ENCODE measurements at places on chromosomes 16 and 17.

GRCh38 chr16:82488460-82488859, 138.3 kb upstream of the CDH13 start:
- DNase-seq: no peak

GRCh38 chr17:67679721-67680120, 38.0 kb upstream of the NOL11 start:
- DNase-seq: no peak

- DNase-seq: no peak
Measured at GRCh38 chr16:88375996-88376834, 6.5 kb upstream of the ZNF469 start.

- no peak for DNase-seq
Measured at GRCh38 chr17:80566054-80566400, 21.4 kb downstream of the RPTOR start.

GRCh38 chr17:49524473-49525359, 29.6 kb downstream of the NGFR start:
- no peak for DNase-seq

DNA sequence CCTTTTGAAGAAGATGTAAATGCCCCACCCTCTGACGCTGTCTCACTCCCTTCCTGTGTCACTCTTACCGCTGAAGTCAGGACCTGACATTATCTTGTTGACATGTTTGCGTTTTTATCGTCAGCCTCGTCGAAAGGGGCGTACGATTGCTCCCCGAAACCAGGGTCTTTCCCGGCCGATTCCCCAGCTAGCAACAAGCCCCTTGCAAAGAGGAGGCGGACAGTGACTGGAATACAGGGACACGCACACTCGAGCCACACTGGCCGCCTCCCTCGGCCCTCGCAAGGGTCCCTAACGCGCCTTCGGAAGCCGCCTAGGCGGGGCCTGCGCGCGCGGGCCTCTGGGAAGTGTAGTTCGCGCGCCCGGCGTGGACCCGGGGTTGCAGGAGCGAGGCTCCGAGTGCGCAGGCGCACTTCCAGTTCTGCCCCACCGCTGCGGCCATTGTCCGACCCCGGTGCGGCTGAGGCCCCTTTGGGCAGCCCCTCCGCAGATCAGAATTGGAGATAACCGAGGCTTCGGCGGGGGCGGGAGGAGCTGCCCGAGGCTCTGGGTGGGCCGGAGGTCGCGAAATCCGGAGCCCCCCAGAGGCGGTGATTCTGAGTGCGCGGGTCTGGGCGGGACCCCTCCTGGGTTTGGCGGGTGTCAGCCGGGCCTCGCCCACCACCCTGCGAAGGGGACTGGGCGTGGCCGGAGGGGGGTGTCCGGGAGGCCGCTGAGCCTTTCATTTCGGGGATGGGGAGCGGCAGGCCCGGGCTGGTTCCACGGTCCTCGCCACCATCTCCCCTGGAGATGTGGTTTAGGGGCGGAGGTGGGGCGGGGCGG, at the start of gene ZFP90:
Gene ZFP90, plus strand, starts transcription at position 412 of the 822 bp plus-strand sequence. CDS start 502 bp downstream, outside the sequence.
- DNase-seq: peak; percentile 75

DNA sequence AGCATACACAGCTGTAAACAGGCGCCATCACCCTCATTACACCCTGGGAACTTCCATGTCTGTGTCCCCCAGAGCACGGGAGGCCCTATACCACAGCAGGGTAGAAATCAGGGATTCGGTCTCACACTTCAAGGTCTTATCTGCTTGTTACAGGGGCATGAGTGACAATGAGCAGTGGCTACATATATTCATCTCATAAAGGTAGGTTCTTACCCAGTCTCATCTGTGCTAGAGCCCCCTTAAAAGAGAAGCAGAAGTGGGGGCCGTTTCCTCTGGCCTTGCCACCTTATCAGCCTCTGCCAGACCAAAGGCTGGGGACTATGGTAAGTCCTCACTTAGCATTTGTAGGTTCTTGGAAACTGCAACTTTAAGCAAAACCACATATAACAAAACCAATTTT, 46.5 kb downstream of the IRX5 start:
- no peak for DNase-seq

DNA sequence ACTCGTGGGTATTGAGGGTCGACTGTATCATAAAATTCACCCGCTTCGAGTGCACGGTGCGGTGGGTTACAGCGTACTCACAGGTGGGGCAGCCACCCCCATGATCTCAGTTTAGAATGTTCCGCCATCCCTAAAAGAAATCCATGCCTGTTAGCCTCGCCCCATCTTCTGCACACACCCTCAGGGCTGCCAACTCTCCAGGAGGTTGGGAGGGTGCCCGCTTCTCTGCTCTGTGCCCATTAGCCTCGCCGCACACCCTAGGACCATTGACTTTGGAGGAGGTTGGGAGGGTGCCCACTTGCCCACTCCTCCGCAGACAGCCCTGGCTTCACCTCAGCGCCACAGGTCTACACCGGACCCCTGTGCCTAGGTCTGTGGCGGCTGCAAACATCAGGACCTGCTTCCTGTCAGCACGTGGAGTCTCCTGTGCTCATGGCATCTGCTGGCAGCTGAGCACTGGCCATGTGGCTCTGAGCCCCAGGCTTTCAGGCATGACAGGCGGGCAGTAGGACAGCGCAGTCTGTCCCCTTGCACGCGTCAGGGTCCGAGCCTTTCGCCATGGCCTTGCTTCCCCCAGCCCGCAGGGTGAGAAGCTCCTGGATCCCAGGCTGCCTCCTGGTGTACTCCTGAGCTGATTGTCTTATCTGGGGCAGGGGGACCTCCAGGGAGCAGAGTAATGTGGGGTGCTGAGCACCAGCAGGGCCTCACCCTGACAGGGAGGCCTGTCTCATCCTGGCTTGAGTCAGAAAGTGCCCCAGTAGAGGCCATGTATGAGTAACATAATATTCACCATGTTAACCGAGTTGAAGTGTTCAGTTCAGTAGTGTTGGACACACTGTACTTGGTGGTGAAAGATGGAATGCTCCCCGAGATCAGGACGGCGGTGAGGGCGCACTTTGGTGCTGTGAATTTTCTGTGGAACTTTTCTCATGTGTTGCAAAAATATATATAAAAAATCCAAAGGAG, 21.9 kb downstream of the NME3 start:
- DNase-seq: no peak

- no peak for DNase-seq
Measured at GRCh38 chr16:81179219-81179618, 59.3 kb upstream of the BCO1 start.

DNA sequence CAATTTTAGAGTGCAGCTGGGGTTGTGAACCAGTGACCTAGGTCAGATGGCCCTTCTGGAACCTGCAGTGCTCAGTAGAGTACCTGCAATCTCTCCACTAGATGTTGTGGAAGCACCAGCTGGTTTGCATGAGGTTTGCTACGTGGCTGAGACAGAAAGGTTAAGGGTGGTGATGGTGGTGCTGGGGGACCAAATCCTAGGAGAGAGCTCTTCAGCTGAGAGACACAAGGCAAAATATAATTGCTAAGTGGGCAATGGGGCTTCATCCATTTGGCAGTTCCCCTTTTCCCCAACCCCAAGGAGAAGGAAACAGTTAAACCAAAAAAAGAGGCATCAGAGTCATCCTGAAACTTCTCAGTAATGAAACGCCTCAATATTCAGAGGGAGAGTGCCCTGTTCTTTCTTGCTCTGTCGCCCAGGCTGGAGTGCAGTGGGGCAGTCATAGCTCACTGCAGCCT, 13.9 kb downstream of the ITPRIPL2 start:
- no peak for DNase-seq

- no peak for DNase-seq
Measured at GRCh38 chr17:47995241-47995935, 24.5 kb downstream of the CDK5RAP3 start.

- DNase-seq: no peak
Measured at GRCh38 chr17:83135692-83136091, 56.3 kb downstream of the METRNL start.

- no peak for DNase-seq
Measured at GRCh38 chr16:83682116-83682867, 125.5 kb upstream of the HSBP1 start.

- DNase-seq: no peak
Measured at GRCh38 chr16:86925067-86925791, 346.9 kb downstream of the FOXL1 start.

DNA sequence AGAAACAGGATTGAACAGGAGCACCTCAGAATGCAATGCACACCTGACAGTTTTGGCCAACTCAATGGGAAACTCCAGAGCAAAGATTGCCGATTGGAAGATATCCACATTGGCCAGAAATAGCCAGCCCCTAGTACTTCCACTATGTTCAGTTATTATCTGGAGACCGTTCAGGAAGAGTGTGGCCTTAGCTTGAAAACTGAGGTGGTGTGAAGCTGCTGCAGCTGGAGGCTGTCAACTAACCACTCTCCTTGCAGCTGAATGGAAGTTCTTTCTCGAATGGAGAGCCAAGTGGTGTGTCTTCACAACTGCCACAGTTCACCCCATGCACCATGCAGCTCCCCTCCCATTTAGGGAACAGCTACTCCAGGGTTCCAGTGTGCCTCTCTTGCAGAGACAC, 61.9 kb upstream of the DHX40 start:
- DNase-seq: no peak

- no peak for DNase-seq
Measured at GRCh38 chr17:77124192-77124889, 16.4 kb upstream of the SEC14L1 start.

GRCh38 chr16:989354-989814, 7.8 kb downstream of the SOX8 start:
- DNase-seq: no peak

DNA sequence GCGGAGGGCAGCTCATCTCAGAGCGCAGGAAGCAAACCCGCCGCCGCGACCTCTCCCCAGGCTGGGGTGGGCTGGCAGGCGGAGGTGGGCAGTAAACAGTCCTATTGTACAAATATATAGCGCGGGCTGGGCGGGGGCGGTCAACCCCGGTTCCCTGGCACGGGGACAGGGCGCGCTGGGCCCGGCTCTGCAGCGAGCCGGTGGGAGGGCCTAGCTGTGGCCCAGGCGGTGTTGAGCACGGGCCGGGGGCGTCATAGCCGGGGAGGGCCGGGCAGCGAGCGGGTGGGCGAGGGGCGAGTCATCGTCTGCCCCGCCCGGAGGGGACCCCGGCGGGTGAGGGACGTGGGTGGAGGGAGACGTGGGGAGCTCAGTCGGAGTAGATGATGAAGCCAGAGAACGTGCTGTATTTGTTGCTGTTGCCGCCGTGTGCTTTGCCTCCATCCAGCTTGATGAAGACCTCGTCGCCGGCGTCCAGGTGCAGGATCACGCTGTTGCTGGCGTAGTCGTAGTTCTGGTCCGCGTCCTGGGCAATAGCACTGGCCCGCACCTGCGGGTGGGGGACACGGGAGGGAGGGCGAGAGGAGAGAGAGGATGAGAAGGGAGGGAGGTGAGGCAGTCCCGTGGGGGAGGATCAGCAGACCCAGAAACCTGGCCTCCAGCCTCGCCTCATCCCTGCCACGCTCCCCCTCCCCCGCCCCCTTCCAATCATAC, 8.1 kb downstream of the C1QL1 start:
- DNase-seq: no peak

DNA sequence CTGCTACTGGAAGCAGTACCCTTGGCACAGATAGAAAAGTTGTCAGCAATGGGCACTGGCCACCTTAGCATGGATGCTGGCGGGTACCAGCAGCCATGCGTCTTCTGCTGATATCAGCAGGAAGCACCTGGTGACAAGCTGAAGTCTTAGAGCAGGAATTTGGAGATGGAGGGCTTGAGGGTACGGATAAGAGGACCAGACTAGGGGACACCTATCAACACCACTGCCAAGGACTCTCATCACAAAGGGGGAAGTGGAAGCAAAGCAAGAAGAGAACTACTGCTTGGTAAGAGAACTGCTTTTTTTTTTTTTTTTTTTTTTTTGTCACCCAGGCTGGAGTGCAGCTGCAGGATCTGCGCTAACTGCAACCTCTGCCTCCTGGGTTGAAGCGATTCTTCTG, 35.4 kb upstream of the LYRM9 start:
- no peak for DNase-seq

DNA sequence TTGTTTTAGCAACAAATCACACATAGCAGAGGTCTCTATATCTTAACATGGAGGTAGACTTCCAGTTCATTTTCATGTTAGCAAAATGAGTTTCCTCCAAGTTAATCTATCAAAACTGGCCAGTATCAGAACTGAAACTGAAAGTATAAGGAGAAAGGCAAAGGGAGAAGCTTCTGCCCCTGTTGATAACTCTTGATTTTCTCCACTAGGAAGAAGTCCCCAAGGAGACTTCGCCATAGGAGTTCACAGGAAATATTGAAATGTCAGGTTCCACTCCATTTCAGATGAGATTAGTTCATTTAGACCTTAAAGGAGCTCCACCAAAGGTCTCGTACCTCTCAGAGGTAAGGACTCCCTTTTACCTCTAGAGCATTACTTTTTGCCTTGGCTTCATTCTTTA, 1.2 kb upstream of the OGFOD3 start:
- no peak for DNase-seq

DNA sequence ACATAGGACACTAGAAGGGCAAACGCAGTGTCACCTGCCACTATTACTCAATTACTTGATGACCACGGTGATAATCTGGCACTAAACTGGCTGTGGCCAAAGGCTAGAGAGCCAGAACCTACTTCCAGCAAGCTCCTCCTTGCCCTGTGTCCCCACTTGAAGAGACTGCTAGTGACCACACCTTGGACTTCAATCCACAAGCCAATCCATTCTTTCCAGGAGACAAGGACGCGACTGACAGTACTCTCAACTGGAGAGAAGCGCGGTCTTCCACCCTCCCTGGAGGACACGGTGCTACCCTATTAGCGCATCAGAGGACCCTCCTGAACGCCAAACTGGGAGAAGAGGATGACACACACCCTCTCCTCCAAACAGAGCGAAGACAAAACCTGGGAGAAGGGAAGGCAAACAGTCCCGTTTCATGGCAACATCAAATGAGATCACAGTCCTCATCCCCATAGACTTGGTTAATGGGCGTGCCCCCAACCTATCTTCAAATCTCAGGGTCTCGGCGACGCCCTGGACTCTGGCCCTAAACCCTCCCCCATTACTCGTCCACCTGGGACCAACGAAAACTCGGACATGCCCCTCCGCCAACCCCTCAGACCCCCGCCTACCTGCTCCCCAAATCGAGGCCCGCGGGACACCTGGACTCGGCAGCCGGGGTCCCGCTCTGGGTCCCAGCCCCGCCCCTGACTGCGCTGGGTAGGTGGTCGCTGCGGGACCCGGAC, 508 bp downstream of the FLCN start:
- DNase-seq: no peak

DNA sequence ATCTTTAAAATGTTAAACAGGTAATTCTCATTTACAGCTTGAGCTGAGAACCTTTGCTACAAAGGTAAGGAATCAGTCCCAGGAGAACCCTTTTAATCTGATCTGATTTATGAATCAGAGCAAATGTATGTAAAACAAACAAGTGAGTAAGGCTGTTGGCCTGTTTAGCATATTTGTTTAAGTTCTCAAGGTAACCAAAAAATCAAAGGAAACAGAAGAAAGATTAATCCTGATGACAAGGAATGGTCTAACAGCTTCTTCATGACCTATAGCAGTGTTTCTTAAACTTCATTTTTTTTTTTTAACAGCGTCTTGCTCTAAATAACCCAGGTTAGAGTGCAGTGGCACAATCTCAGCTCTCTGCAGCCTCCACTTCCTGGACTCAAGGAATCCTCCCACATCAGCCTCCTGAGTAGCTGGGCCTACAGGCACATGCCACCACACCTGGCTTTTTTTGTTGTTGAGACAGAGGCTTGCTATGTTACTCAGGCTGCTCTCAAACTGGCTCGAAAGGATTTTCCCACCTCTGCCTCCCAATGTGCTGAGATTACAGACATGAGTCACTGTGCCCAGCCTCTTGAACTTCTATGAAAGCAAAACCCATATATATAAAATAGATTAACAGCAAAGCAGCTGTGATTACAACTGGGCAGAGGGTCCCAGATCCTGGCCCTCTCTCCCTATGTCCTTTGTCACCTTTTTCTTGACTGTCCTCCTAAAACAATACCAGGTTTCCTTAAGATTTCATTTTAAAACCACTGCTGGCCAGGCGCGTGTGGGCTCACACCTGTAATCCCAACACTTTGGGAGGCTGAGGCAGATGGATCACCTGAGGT, 5.1 kb upstream of the JPT1 start:
- no peak for DNase-seq
